ENCODE measurements at places on chromosomes 2 and 18.

- H3K27me3 ChIP-seq, result peaks cover 32% of the 10 kb centered on the region
- H3K4me1 ChIP-seq, result no peaks in the 10 kb centered on the region
- H3K4me3 ChIP-seq, result no peak overlapping the region
- H3K36me3 ChIP-seq, result peaks cover 2% of the 10 kb centered on the region
These were observed 50.5 kb downstream of the PAX3 start for GRCh38 chr2:222248256-222248655.

GRCh38 chr2:235506291-235506996 is 12.6 kb downstream of the AGAP1 start:
- H3K27me3 ChIP-seq, result peaks cover 11% of the 10 kb centered on the region
- no peak overlapping the region for H3K4me3 ChIP-seq
- H3K4me1 ChIP-seq, result peaks cover 18% of the 10 kb centered on the region
- H3K27ac ChIP-seq, result no peak overlapping the region

DNA sequence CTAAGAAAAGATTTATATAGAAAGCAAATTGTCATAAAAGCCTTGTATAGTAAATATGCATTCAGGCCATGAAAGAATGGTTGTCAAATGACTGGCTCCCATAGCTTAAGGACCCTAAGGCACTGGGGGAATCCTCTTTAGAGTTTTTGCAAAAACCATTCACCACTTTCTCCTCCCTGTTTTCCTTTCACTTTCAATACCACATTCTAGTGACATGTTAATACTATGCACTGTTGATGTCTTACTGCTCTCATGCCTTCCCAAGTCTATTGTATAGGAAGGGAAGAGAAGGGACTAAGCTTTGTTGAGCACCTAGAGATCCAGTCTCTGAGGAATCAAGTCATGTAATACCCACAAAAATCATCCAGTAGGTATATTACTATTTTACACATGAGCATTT is 383.0 kb upstream of the LRRTM1 start:
- no peak for DNase-seq
- no peak overlapping the region for H3K4me3 ChIP-seq
- H3K27ac ChIP-seq, result no peak overlapping the region
- no peaks in the 10 kb centered on the region for H3K4me1 ChIP-seq

DNA sequence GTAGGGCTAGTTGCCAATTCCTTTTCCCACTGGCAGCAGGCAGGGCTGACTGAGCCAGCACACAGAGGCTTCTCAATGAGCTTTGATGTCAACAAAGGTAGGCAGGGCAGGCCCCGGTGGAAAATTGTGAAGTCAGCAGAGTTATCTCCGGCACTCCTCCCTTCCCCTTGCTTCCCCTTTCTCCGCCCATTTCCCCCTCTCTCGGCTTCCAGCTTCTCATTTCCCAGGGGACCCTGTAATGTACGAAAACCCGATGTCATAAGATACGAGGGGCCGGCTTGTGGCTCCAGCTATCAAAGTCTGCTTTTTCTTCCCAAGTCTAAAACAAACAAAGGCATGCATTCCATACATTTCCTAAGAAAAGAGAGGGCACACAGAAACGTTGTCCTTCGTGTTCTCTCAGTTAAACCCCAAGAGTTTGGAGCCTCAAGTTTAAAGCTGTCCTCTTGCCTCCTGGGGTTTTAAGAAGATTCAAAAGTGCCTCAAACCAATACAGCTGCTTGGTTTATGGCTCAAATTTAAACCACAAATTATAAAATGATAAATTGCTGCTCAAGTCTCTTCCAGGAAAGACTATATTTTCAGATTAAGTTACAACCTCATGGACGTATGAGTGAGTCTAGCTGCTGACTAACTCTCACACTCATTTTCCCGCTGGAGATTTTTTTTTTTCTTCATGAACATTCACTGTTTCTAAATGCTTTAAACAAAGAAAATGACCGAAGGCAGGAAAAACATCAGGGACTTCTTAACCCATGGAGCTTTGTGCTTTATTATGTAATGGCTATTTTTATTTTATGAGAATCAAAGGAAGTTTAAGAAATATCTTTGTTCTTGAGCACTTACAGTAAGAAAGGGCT is 27.2 kb upstream of the EML4 start:
- H3K36me3 ChIP-seq, result peaks cover 2% of the 10 kb centered on the region
- no peak overlapping the region for H3K27ac ChIP-seq
- no peak overlapping the region for H3K4me3 ChIP-seq
- H3K27me3 ChIP-seq, result no peaks in the 10 kb centered on the region

DNA sequence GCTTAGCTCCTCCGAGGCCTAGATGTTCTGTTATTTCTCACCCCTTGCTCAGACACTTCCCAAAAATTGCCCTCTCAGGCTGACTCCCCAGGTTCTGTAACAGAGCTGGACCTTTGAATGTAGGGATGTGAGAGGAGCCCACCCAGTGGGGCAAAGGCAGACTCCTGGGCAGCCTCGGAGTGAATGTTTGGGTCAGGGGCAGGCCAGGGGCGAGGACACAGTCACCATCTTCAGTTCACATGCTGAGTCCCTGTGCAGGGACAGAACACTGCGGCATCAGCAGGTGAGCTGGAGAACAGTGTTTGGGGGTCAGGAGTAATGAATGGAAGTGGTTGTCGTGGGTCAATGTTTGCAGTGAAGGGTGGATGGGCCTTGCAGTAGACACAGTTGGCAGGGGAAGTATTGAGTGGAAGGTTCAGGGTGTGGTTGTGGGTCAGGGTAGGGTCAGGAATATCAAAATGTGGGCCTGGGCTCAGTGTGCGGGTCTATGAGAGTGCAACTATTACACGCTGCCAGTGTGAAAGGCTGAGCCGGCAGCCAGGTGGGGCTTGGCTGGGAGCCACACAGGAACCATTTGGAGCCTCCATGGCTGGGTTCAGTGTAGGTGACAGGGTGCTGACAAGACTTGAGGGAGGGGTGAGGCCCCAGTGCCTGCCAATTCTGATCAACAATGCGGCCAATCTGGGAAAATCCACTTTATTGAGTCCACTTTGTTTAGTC is 4.4 kb downstream of the IHH start:
- no peak overlapping the region for H3K4me3 ChIP-seq
- peaks cover 22% of the 10 kb centered on the region for H3K4me1 ChIP-seq
- DNase-seq, result no peak
- peaks cover 68% of the 10 kb centered on the region for H3K27me3 ChIP-seq
- peaks cover 3% of the 10 kb centered on the region for H3K36me3 ChIP-seq

GRCh38 chr2:53498210-53498609 is 269.4 kb upstream of the CHAC2 start:
- H3K27ac ChIP-seq, result no peak overlapping the region
- H3K4me1 ChIP-seq, result no peaks in the 10 kb centered on the region
- peaks cover 9% of the 10 kb centered on the region for H3K27me3 ChIP-seq
- no peaks in the 10 kb centered on the region for H3K36me3 ChIP-seq

- peaks cover 23% of the 10 kb centered on the region for H3K27me3 ChIP-seq
- no peaks in the 10 kb centered on the region for H3K4me1 ChIP-seq
- no peaks in the 10 kb centered on the region for H3K36me3 ChIP-seq
- DNase-seq, result no peak
These were observed 182.8 kb downstream of the DNER start for GRCh38 chr2:229531594-229531993.

DNA sequence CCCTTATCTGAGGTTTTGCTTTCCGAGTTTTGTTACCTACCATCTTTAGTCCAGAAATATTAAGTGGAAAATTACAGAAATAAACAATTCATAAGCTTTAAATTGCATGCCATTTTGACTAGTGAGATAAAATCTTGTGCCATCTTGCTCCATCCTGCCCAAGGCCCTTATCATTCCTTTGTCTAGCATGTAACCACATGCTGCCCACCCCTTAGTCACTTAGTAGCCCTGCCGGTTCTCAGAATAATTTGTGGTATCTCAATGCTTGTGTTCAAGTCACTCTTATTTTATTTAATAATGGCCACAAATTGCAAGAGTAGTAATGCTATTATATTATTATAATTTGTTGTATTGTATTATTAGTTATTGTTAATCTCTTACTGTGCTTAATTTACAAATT is 36.8 kb upstream of the VPS54 start:
- no peak overlapping the region for H3K27ac ChIP-seq
- no peaks in the 10 kb centered on the region for H3K27me3 ChIP-seq
- no peak overlapping the region for H3K4me3 ChIP-seq
- DNase-seq, result no peak
- peaks cover 1% of the 10 kb centered on the region for H3K36me3 ChIP-seq
- no peaks in the 10 kb centered on the region for H3K4me1 ChIP-seq

- H3K4me1 ChIP-seq, result no peaks in the 10 kb centered on the region
- no peaks in the 10 kb centered on the region for H3K36me3 ChIP-seq
- H3K27me3 ChIP-seq, result peaks cover 56% of the 10 kb centered on the region
- no peak overlapping the region for H3K27ac ChIP-seq
- H3K4me3 ChIP-seq, result no peak overlapping the region
- no peak for DNase-seq
These were observed 12.4 kb upstream of the UPP2 start for GRCh38 chr2:158089322-158089721.

- H3K27me3 ChIP-seq, result no peaks in the 10 kb centered on the region
- H3K27ac ChIP-seq, result no peak overlapping the region
These were observed 615.3 kb downstream of the BCL11A start for GRCh38 chr2:59938181-59938580.

DNA sequence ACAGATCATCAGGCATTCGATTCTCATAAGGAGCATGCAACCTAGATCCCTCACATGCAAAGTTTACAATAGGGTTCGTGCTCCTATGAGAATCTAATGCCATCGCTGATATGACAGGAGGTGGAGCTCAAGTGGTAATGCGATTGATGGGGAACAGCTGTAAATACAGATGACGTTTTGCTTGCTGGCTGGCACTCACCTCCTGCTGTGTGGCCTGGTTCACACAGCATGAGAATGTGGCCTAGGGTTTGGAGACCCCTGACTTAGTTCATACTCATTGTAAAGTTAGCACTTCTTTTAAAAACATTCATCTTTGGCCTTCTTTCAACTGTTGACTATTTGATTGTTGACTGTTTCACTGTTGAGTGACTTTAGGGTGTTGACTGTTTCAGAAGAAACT is 8.7 kb upstream of the CHMP1B start:
- H3K36me3 ChIP-seq, result no peaks in the 10 kb centered on the region
- H3K4me1 ChIP-seq, result no peaks in the 10 kb centered on the region
- H3K27me3 ChIP-seq, result no peaks in the 10 kb centered on the region
- no peak overlapping the region for H3K4me3 ChIP-seq
- no peak for DNase-seq
- H3K27ac ChIP-seq, result no peak overlapping the region

- DNase-seq, result no peak
- H3K36me3 ChIP-seq, result no peaks in the 10 kb centered on the region
These were observed 131.2 kb downstream of the CERS6 start for GRCh38 chr2:168587307-168587706.

- no peaks in the 10 kb centered on the region for H3K36me3 ChIP-seq
- H3K4me3 ChIP-seq, result no peak overlapping the region
- no peak for DNase-seq
- no peak overlapping the region for H3K27ac ChIP-seq
- peaks cover 8% of the 10 kb centered on the region for H3K4me1 ChIP-seq
These were observed 61.3 kb upstream of the CRIM1 start for GRCh38 chr2:36294316-36294721.

DNA sequence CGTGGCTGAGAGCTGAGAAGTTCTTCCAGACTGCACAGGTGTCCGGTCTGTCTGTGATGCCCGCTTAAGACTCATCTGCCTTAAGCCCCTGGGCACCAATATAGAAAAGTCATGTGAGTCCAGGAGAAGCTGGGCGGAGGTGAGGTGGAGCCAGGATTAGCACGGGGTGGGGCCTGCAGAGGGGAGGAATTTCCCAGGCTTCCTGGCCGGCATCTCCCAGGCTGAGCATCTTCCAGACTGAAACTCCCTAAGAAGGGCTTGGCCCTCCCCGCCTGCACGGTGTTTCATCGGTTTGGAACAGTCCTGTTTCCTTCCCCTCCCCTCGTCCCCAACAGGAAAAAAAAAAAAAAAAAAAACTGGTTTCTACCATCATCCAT is 270.3 kb downstream of the ATAD2B start:
- DNase-seq, result no peak
- no peak overlapping the region for H3K27ac ChIP-seq
- no peak overlapping the region for H3K4me3 ChIP-seq
- peaks cover 34% of the 10 kb centered on the region for H3K27me3 ChIP-seq

DNA sequence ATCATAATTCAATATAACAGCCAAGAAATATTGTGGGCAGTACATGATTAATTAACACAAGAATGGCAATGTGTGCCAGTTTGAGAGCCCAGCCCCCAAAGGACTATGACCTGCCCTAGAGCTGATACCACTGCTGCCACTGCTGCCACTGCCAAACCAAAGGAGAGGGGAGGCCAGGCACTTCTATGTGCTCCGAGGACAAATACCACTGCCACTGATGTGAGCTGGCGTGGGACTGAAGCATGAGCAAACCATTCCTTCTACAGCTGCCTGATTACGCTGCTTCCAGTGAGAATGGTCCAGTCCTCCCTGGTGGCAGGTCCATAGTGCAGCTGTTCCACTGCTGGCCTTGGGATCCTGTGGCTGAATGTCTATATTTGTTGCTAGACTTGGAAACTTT is 392.2 kb downstream of the CCDC85A start:
- no peak overlapping the region for H3K27ac ChIP-seq
- H3K27me3 ChIP-seq, result no peaks in the 10 kb centered on the region
- H3K4me1 ChIP-seq, result no peaks in the 10 kb centered on the region
- no peaks in the 10 kb centered on the region for H3K36me3 ChIP-seq
- H3K4me3 ChIP-seq, result no peak overlapping the region

DNA sequence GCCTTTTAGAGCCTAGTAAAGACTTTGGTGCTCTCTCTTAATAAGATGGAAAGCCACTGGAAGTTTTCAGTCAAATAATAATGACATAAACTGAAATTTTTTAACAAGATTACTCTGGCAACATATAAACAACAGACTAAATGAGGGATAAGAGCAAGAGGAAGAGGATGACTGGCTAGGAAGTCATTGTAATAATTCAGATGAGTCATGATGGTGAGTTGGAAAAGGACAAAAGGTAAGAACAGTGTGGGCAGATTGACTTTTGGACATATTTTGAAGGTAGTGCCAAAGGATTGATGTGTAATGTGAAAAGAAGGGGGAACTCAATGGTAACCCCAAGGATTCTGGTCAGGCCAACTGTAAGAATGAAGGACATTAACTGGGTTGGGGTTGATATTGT is 310.3 kb downstream of the NOL4 start:
- no peaks in the 10 kb centered on the region for H3K4me1 ChIP-seq
- H3K4me3 ChIP-seq, result no peak overlapping the region
- H3K36me3 ChIP-seq, result no peaks in the 10 kb centered on the region
- no peak overlapping the region for H3K27ac ChIP-seq
- no peak for DNase-seq

DNA sequence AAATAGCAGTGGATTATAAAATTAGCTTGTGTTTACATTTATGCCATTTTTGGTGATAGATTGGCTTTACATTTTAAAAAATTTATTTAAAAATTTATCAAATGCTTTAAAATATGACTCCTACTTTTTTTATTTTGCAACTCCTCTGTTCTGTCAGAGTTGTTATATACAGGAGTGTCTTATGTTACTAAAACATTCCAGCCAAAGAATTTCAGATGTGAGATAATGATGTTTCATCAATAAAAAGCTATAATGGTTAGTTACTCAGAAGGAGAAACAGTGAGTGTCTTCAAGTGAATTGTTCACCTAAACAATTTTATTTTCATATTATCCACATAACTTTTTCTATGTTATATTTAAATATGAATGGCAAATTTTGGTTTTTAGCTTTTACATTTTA is 52.7 kb downstream of the GLS start:
- no peak overlapping the region for H3K4me3 ChIP-seq
- H3K27ac ChIP-seq, result no peak overlapping the region
- no peaks in the 10 kb centered on the region for H3K27me3 ChIP-seq
- peaks cover 32% of the 10 kb centered on the region for H3K36me3 ChIP-seq
